Stimulated activated CD8-positive, alpha-beta memory T cell treated with anti-CD3 and anti-CD28 coated beads, Interleukin-2, amount 100 ng/mL, for 1 hour (primary cell): ENCODE measurements at places on chromosomes 5 and 9.

- DNase-seq: no peak
These were observed 110.8 kb upstream of the POC5 start for GRCh38 chr5:75828029-75828428.

- no peak for DNase-seq
These were observed 15.9 kb downstream of the NFIL3 start for GRCh38 chr9:91407580-91408318.

- DNase-seq: no peak
These were observed 27.9 kb downstream of the BICD2 start for GRCh38 chr9:92736563-92737215.

DNA sequence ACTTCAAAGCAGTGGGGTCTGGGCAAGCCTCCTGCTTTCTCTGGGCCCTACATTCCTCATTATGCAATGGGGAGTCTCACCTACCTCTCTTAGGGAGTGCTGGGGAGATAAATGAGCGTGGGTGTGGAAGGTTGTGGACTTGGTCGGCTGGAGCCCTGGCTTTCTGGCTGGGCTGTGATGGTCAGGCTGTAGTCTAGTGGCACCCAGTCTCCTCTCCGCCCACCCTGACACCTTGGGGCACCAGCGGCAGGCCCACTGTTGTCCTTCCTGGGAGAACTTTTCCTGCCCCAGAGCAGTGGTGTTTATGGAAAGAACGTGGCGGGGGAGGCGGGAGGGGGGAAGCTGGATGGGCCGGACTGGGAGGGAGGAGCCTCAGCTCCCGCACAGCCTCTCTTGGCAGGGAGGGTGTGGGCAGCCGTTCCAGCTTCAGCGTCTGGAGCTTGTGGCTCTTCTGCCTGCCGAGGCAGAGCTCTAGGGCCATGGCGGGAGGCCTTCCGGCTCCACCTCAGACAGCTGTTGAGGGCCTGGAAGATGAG lies 4.1 kb downstream of the PTGS1 start:
- DNase-seq: no peak

GRCh38 chr9:69485466-69485865 lies 160.5 kb downstream of the ENTREP1 start:
- DNase-seq: no peak

DNA sequence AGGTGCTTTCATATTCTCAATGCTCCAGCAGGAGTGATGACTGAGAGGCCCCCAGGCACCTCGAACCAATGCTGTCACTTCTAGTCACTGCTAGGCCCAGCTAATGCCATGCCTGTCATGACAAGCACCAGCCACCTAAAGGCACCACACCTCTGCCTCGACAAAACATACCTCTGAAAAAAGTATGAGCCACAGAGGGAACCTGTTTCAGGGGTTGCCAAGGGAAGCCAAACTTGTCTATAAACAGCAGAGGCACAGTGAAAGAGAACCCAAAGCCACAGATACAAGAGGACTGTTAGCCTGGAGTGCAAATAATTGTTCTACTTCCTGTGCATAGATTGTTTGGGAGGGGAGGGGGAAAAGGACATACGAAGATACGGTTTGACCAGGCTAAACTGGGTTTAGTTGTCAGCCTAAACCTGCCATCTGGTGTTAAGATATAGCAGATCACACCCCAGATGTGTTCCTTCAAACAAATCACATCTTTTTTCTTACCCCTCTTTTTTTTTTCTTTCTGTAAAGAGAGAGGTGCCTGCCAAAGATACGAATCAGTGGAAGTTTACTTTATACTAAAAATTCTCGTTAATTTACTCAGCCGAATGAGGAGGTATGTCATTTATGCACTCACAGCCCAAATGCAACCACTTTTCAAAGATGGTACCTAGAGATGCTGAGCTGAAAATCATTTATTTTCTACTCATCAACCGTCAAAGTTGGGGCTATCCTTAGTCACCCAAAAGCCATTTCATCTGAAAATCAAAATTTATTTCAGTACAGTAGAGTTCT lies 45.7 kb downstream of the BNC2 start:
- no peak for DNase-seq

- DNase-seq: no peak
These were observed 113.0 kb downstream of the COL23A1 start for GRCh38 chr5:178476972-178477754.

DNA sequence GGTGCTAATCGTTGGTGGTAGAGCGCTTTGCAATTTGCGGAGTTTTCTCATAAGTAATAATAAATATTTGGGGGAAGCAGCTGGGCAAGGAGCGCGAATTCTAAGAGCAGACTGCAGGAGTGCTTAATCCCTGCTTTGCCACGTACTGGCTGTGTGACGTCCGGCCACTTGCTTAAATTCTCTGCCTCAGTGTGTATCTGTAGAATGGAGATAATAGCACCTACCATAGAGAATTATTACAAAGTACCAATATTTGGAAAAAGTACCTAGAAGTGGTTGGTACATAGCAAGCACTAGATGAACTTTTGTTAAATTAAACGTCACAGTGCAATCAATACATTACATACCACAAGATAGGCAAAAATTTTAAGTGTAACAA lies 598 bp upstream of the TMED7 start:
- no peak for DNase-seq

GRCh38 chr9:130431536-130432303 lies 13.0 kb upstream of the ASS1 start:
- no peak for DNase-seq

GRCh38 chr9:136366826-136367225 lies 3.3 kb upstream of the DNLZ start:
- no peak for DNase-seq

DNA sequence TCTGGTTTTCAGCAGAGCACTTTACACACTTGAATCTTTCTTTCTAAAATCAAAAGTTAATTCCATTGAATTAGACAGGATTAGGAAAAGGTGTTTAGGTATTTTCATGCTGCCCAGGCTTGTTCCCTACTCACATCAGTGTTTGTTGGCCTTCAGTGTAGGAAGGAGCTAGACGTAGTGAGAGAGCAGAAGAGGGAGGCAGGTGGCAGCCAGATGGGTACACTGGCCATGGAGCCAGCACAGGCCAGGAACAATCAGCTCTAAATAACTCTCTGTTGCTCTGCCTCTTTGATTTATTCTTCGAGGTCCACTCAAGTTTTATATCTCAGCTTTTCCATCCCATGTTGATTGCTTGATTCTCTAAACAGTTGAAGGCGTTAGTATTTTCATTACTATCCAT lies 529.6 kb downstream of the PSAT1 start:
- DNase-seq: no peak

DNA sequence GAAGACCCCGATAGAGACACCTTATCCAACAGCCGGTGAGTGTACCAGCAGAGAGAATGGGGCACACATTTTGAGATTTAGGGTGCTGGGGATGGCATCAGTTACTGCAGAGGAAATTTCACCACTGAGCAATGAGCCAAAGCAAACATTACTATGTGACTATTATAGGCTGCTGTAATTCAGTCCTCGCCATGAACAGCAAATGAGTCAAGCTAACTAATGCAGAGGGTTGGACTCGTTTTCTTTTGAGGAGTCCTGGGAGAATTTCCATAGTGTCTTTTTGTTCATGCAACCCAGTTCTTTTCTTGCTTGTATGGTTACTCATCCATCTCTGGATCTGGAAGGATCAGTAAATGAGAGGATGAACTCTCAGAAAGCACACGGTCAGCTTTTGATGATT lies 323.8 kb downstream of the PSAT1 start:
- no peak for DNase-seq

DNA sequence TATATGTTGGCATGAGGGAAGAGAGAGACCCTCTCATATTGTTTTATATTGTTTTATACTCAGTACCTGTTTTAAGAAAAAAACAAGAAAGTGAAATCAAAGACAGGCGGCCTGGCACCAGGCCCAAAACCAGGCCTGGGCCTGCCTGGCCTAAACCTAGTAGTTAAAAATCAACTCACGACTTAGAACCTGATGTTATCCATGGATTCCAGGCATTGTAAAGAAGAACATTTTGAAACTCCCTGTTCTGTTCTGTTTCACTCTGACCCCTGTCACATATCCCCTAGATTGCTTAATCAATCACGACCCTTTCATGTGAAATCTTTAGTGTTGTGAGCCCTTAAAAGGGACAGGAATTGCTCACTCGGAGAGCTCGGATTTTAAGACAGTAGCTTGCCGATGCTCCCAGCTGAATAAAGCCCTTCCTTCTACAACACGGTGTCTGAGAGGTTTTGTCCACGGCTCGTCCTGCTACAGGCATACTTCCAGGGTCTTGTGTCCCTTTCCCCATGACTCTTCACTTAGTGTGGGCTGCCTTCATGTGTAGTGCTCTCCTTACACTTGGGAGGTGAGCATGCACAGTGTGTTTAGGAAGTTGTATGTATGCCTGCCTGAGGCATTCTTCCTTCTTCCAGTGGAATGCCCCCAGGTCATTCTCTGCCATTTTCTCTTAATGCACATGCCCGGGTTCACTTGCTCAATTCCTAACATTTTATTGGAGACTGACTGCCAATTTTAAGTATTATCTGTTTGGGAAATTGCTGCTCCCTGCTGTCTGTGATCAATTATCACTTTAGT lies 17.8 kb downstream of the TBCA start:
- no peak for DNase-seq

DNA sequence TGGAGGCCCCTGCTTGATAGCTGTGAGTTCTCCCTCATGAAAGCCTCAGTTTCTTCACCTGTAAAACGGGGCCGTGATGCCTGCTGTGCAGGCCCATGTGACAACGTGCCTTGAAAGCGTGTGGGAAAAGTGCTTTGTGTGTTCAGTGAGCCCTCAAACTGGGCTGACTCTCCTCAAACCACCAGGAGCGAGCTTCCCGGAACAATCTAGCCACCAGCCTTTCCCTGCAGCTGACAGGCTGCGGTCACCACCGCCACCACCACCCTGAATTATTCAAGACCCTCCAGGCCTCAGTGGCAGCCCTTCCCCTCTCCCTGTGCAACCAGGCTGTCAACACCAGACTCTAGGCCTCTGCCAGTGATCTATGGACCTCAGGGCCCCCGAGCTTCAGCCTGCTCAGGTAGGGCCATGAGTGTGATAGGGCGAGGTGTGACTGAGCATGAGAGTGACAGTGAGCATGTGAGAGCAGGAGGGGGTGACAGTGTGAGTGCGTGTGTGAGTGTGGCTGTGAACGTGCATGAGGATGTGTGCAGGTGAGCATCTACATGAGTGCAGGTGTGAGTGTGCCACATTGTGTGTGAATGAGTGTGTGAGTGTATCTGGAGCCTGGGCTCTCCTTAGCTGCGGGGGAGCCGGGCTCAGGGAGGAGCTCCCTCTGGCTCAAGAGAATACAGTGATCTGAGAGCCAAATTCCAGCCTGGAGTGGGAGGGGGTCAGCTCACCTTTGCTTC lies 53.3 kb upstream of the PSD2 start:
- DNase-seq: no peak

DNA sequence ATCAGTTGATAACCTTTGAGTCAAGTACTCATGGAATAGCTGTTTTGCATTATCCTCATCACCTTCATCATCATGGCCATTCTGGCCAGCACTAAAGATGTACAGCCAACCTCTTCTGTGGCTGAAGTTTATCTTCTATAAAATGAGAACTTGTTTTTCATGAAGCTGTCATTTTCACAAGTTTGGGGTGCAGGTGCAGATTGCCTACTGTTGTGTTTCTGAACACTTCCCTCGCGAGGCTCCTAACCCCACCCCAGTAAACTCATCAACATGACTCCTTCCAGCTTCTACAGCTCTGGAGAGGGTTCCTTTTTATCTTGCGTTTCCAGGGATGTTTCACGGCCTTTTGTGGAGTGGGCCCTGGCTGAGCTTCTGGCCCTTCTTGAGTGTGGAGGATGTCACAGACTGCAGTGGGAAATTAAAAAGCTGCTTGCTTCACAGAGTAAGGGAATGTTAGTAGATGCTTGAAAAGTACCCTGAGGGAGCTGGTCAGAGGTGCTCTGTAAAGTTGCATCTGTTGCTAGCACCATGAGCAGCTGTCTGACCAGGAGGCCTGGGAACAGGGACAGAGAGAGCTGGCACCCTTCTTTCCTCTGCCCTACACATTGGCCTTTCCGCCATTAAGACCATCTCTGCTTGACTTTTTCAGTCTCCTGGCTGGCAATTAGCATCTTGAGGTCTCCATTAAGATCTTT lies 24.9 kb downstream of the SYK start:
- DNase-seq: no peak

DNA sequence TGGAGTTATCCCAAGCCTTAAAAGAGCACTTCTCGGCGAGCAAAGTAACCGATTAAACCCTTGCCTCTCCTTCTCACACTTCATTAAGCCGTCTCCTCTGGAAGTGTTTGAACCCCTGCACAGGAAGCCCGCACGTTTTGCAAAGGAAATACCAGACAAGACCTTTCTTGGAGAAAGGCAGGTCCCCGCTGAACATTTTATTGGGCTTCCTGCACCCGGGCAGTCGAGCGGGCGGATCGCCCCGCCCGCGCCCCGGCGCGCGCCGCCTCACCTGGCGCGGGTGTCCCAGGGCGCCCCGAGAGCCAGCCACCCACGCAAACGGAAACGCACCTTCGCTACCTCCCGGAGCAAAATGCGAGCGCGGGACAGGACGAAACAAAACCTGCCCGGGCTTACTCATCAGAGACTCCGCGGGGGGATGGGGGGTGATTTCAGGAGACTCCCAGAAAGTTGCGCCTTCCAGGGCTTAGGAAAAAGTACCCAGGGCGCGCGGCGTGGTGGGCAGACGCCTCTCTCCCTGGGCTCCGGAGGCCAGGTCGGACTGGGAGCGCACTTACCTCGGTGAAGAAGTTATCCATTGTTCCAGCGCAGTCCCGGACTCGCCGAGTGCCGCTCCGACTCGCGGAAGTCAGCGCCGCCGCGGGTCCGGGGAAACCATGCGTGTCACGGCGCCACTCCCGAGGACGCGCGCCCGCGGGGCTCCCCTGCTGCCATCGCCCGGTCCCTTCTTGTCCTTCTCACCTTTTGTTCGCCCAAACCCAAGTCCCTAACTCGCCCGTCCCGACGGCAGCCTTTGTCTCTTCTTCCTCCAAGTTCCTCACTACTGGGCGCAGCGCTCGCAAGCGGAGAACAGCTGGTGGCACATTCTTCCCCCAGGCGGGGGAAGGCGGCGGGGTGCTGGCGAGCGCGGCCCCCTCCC lies 598 bp downstream of the MYO10 start:
- DNase-seq: no peak

DNA sequence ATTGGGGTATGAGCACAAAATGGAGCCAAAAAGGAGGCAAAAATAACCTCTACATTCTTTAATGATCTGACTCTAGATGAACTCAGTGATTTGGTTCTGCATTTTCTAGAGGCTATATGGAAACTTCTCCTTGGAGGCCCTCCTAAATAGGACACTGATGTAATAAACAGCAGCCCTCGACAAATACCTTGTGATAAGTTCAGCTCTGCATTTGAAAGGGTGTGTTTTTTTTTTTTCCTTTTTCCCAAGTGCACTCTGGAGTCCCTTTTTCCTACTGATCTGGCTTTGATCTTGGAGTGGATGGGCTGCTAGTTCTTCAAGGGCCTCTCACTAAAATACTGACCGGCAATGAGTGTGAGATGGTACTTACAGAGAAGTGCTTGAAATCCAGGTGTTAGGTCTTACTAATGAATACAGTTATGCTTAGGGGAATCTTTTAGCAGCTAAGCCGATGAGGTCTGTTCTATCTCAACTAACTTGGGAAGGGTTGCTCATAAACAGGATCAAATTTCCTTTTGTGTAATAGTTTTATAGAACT lies 161.7 kb downstream of the MAST4 start:
- DNase-seq: no peak

GRCh38 chr5:16666883-16667398 lies 50.1 kb upstream of the RETREG1 start:
- no peak for DNase-seq
